Naive thymus-derived CD8-positive, alpha-beta T cell (primary cell): ENCODE measurements at places on chromosomes 11 and 22.

DNA sequence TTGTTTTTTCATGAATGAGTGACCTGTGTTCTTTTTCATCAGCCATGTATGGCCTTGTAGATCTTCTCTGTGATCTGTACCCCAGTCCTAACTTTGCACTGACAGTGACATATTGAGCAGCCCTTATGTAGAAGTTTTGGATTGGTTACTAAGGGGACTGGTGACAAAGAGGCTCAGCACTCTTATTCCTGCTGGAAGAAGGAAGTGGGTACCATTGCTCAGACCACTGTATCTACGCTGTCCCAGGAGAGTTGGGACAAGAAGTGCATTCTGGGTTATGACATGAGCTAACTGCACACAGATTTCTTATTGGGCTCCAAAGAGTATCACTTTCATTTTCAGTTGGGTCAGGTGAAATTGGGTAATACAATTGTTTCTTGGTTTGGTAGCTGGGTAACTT lies 107.8 kb upstream of the RASSF10 start:
- no peak for DNase-seq

DNA sequence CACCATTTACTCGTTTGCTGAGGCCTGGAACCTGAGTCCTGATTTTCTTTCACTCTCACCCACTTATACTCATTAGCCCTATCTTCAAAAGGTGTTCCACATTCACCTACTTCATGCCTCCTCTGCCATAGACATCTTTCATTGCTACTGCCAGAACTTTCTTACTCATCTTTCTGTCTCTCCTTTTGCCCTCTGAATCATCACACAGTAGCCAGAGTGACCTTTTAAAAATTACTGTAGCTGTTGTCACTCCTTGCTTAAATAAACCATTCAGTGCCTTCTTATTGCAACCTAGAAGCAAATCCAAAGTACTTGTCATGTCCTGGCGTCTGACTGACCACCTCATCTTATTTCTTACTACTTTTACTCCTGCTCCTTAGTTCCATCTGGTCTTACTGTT lies 38.2 kb downstream of the ATXN10 start:
- no peak for DNase-seq

- no peak for DNase-seq
Measured at GRCh38 chr11:112163875-112164685, at the start of gene IL18. Gene IL18 (minus strand): TSS chr11:112164094. CDS start chr11:112155053, 9,041 bp downstream.

DNA sequence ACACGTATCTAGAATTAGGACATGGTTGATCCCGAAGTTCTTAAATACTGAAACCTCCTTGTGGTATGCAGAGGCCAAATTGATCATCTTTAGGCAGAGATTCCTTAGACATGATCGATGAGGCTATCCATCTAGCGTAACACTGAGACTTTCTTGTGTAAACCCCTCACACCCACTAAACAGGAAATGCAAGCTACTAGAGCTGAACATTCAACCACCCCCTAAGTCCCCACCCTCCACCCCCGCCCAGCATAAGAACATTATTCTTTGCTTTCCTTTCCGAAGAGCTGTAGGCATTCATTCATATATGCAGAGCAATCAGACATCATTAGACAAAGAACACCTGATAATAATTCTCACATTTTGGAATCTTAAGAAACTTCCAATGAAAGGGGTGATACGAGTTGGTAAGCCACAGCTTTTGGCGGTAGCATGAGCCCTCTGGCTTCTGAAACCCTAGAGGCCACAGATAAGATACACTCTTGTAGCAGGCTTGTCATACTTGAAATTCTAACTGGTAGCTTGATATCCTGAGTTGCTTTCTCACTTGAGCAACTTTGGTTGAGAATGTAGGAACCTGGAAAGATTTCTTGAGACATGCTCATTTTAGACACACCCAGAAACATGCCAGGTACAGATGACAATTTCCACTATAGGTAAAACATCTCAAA lies 42.2 kb downstream of the FLI1 start:
- peak; percentile 47 for DNase-seq

- DNase-seq, result no peak
Measured at GRCh38 chr22:50490531-50491308, 4.1 kb downstream of the MIOX start.

GRCh38 chr11:14611939-14612338 lies 31.7 kb upstream of the PDE3B start:
- no peak for DNase-seq

DNA sequence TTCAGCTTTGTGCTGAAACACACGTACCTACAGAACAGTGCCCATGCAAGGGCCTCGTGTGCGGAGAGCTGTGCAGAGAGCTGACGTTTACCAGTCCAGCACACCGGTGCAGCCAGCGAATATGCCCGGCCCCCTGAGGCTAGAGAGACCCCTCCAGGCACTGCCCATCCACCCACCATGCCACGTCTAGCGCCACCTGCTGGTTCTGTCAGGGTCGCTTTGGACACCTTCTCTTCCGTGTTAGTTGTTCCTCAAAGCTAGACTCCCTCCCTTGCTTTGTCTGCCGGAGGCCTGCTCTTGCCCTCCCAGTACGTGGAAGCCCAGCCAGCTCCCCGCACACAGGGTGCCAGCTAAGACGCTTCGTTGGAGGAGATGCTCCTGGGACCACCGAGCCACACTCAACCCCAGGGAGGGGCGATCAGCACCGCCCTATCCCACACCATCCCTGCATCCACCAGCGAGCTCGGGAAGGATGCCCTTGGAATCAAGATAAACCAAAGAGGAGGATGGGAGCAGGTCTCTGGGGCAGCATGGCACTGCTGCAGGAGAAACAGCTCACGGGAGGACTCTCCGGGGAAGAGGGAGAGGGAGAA lies 43.4 kb downstream of the CPT1A start:
- peak; percentile 31 for DNase-seq

DNA sequence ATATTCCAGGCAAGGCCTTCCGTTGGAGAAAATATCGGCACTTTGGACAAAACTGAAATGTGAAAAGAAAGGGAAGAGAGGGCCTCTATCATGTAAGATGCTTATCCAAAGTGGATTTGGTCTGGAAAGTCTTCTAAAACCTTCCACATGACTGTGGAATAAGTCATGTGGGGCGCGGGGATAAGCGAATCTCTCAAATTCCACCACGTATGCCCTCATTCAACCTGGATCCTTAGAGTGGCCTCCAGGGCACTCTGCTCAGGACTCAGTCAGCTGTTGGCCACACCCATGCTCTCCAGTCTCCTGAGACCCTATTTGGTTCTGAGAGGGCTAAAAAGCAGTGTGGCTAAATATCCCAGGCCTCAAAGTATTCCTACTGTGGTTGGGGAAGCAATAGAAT lies 2.0 kb upstream of the TIMP3 start:
- DNase-seq, result no peak

DNA sequence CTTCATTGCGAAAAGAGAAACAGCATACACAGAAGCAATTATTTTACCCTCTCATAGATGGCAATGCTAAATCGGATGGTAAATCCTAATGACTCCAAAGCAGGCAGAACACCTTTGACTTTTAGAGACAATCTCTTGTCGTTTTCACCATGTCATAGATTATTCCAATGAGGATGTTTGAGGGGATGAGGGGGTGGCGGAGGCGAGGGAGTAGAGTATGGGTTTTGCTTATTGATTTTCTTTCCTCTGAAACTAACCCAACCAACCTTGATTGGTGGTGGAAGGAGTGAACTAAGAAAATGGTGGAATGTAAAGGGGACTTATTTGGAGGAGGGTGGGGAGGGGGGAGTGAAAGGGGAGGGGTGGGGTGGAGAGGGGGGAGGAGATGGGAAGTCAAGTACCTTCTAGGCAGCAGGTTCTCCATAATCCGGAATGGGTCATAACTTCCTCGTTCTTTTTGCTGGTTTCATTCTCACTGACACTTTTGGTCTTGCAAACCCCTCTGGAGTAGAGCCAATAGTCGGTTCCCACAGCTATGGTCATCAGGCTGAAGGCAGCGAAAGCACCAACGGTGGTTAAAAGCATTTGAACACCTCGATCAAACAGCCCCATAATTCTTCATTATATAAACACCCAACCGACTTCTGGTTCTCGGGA lies 1.5 kb downstream of the CACNG2 start:
- no peak for DNase-seq

GRCh38 chr11:100557830-100558611 lies 129.1 kb upstream of the ARHGAP42 start:
- DNase-seq, result no peak

GRCh38 chr11:118172356-118172755 lies 4.1 kb downstream of the SCN2B start:
- no peak for DNase-seq

DNA sequence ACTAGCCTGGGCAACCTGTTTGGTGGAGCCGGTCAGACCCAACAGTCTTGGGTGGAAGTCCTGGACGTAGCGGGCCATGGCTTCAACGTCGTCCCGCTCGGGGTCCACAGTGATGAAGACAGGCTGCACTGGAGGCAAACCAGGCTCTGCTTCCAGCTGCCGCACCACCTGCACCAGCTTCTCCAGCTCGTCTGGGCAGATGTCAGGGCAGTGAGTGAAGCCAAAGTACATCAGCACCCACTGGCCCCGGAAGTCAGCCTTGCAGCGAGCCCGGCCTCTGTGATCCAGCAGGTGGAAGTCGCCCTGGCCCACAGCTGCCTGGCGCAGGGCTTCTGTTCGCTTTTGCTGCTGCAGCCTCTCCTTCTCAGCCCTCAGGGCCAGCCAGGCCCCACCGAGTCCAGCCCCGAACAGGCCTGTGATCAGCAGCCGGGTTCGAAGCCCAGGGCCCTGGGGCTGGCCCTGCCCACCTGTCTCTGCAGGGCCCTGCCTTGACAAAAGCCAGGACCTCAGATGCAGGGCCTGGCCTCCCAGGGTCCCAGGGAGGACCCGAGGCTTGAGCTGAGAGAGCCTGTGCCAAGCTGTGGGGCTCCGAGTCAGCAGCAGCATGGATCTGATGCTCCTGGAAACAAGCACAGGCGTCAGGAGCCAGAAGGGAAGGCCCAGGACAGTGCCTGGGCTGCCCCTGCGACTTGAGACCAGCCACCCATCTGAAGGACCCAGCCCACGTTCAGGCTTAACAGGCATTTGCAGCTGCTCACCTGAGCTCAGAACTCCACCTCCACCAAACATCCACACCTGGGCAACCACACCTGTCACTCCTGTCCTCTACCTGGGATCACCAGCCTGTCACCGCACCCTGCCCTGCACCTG lies 1.4 kb downstream of the SCO2 start:
- DNase-seq, result no peak

DNA sequence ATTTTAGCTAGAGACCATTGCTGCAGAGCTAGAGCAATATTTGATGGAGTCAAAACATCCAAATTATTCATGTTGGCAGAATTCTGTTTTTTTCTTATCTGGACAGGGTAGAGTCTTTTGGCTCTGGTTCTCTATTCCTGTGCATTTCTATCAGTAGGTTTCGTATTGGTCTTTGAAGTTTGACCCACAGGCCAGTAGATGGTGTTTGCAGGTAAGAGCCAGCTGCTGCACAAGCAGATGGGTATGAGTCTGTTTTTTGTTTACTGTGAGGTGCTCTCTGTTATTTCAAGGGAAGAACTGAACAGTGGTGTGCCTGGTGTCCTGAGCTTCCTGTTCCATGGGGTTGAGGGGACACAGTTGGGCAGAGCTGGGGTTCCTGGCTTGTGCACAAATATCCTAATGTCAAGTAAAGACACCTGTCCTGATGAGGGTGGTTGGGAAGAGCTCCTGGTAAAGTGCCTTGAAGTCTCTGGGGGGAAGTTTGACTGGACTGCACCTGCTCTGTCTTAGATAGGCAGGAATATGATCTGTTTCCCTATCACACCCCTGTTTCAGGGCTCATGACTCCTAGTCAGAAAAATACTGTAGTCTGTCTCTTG lies 34.0 kb upstream of the SLC22A25 start:
- no peak for DNase-seq

DNA sequence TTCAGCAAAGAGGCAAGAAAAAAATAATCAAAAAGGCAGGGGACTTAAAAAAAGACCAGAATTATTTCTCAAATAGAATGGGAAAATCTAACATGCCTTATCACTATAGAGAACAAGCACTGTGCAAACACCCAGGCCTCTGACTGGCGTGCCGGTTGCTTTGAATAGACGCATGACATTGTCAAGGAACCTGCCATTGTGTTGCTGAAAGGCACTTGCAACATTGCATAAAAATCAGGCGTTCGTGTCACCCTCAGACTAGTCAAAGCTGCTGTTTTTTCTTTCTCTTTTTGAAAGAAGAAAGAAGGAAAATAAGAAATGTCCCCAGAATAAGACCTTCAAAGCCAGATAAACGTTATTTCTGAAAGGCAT lies 549.3 kb upstream of the CADM1 start:
- DNase-seq, result no peak

DNA sequence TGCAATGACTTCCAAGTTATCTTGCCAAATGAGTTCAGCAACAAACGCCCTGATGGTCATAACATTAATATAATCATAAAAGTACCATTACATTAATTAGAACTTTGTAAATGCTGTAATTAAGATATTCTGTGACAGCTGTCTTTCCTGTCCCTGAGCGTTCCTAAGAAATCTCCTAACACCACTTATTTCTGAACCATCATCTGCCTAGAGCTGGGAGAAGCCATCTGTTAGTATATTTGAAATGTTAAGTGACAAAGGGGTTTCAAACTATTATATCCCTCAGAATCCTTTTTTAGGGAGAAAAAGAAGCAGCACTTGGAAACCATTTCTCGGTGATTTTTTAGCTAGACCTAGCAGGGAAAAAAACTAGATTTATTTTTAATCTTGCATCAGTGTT lies 657.5 kb downstream of the FAM181B start:
- DNase-seq, result no peak

DNA sequence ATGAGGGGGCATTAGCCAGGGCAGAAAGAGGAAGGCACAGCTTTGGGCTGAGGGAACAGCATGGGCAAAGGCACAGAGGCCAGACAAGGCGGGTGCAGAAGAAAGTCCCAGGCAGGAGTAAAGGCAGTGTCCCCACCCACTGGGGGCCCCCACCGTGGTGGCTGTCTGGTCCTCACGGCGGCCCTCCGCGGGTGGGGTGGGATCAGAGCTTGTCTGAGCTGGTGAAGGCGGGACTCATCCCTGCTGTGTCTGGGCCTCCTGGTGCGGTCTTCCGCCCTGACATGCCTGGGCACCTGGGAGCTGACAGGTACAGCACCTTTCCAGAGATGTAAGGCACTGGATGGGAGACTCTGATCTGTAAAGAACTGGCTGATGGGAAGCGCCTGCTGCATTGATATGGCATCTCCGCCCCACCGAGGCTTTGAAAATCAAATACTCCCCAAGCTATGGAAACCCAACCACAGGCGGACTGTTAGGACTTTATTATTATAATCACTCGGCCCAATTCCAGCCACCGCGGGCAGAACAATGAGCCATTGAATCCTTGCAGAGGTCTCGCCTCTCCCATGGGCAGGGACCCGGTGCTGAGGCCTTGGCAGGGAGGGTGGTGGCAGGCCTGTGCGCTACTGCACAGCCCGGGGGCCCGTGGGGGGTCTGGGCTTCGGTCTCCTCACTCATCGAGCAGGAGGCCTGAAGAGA lies 14.2 kb upstream of the GNB1L start:
- no peak for DNase-seq
